RKO (cell line): ENCODE measurements at places on chromosomes 1 and 21.

DNA sequence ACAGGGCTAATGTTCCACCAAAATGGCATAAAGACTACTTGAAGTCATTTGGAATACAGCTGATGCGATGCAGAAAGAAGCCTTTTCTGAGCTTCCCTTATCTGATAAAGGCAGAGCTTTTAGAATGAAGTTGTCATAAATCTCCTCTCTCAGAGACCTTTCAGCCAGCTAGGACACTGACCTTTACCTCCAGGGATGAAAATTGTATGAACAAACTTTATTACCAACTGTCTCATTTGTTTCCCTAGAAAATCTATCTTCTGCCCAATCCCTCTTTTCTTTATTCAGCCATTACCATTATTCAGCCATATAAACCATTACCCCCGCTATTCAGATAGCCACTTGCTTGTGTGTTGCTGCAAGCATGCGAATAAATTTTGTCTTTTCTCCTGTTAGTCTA is 29.7 kb upstream of the RNF2 start:
- no peak for DNase-seq

- DNase-seq = no peak
These were observed 95.4 kb downstream of the AHCTF1 start for GRCh38 chr1:246836209-246836966.

DNA sequence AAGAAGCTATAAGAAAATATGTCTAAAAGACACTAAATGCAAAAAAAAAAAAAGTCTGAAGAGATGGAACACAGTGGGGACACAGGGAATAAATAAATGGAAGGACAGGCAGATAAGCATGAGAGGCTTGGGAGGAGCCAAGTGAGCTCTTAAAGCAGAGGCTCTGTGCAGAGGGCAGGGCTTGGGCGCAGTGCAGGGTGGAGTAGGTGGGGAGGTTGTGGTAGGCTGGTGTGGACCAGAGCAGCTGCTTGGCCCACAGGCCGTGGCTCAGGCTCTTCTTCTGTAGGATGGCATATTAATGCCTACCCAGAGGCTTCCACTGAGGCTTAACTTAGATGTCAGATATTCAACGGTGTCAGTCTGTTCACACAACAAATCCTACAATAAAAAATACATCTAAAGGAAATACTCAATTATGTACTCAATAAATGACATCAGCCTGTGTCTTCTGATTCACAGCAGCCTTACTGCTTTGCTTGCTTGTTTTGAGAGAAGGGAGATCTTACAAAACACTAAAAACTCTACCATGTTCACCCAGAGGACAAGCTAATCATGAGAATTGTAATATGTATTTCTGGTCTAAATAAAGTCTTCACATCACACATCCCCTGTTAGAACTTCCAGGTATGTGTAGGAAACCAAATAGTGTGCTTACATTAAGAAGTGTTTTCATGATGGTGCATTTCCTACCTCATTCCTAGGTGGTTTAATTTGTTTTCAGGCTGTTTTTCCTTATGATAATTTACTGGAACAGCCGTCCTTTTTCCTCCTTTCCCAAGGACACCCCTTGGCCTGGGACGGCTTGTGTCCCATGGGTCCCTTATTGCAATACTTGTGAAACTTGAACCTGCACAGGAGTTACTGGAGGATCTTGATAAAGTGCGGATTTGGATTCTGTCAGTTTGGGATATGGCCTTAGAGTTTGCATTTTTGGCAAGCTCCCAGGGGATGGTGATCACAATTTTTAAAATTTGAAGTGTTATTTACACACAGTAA is 24.9 kb downstream of the DIP2A start:
- DNase-seq = no peak

DNA sequence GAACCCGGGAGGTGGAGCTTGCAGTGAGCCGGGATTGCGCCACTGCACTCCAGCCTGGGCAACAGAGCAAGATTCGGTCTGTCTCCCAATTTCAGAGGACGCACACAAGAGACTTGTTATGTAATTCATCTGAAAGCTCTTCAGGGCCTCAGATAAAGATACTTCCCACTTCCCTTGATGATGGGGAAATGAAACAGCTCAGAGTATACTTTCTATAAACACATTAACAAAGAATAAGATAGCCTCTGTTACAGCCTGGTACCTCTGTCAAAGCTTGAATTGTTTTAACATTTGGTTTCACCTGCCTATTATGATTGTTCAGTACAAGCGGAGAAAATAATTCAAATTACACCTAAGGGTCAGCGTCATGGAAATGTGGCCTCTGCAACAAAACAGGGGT is 622.9 kb upstream of the ADGRL4 start:
- DNase-seq = no peak

GRCh38 chr1:224213438-224214119 is 30.5 kb downstream of the DEGS1 start:
- DNase-seq = no peak

GRCh38 chr1:220754918-220755295 is 6.8 kb downstream of the MTARC2 start:
- no peak for DNase-seq

DNA sequence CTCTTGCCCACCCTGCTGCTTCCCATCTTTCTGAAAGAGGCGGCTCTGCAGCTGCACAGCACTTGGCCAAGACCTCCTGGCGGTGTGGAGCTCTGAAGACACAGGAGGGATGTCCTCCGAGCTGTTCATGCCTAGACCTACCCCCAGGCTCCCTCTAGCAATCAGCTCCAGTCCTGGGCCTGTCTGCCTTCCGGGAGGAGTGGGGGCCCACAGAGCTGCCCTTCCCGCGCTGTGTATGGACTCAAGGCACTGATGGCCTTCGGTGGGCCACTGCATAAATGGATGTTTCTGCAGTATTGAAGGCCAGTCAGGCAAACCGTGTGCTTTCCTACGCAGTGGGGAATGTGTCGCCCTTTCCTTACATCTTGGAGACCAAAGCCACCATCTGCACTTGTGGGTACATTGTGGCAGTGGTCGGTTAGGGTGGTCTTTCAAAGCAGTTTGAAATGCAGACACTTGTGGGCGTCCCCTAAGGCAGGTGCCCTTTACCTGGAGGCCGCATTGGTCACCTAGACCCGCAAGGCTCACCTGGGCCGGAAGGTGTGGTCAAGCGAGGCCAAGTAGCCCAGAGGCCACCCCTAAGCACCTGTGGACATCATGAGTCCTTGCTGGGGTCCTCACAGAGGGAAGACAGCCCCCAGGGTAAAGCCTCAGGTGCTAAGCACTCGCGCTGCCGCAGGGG is 912 bp upstream of the PKNOX1 start:
- no peak for DNase-seq

- DNase-seq = no peak
These were observed 43.8 kb downstream of the KIRREL1 start for GRCh38 chr1:158037008-158037865.
